ENCODE measurements at places on chromosomes 7 and 10. TPM values are rescaled to one million over a fixed set of nuclear protein-coding genes. Genes with fewer than 3 reads are reported as not detected.
A peak's percentile ranks its signal among the peaks of the same experiment; 100 is the strongest.

DNA sequence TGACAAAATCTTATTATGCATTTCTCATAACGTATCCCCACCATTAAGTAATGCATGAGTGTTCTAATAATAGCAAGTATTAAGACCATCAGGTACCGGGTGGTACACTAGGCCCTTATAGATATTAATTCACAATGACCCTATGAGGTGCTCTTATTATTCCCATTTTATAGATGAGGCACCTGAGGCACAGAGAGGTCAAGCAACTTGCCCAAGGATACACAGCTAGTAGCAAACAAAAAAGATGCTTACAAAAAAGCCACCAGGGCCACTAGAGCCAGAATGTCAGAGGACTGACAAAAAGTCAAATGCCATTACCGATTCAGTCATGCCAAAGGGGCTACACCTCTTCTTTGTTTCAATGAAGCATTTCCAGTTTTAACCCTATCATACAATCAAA lies 5.9 kb downstream of the RSU1 start:
- H3K27ac ChIP-seq, result peak overlapping the region; percentile 7
- H3K36me3 ChIP-seq, result peaks cover 6% of the 10 kb centered on the region
- H3K4me3 ChIP-seq, result no peak overlapping the region
- peaks cover 43% of the 10 kb centered on the region for H3K4me1 ChIP-seq

GRCh38 chr7:22952306-22953015 lies 61.5 kb downstream of the HYCC1 start:
- H3K4me1 ChIP-seq, result no peaks in the 10 kb centered on the region
- H3K27me3 ChIP-seq, result no peaks in the 10 kb centered on the region
- no peak overlapping the region for H3K4me3 ChIP-seq
- no peaks in the 10 kb centered on the region for H3K36me3 ChIP-seq
- no peak for DNase-seq

GRCh38 chr7:9504678-9505077 lies 1071.3 kb downstream of the NXPH1 start:
- H3K27me3 ChIP-seq, result no peaks in the 10 kb centered on the region
- no peak for DNase-seq
- H3K36me3 ChIP-seq, result no peaks in the 10 kb centered on the region
- no peak overlapping the region for H3K27ac ChIP-seq

DNA sequence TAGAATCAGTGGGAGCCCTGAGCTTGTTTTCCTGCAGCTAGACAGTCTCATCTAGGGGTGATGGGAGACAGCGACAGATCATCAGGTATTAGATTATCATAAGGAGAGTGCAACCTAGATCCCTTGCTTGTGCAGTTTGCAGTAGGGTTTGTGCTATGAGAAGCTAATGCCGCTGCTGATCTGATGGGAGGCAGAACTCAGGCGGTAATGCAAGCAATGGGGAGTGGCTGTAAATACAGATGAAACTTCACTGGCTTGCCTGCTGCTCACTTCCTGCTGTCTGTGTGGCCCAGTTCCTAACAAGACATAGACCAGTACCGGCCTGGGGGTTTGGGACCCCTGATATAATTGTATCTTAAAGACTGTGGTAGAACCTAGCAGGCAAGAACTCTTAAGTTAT lies 17.6 kb downstream of the NRBF2 start:
- H3K4me3 ChIP-seq, result no peak overlapping the region
- no peaks in the 10 kb centered on the region for H3K36me3 ChIP-seq
- no peak overlapping the region for H3K27ac ChIP-seq
- no peak for DNase-seq

TUBB8 gene
- total RNA-seq, result not detected

TAS2R3 gene
- not detected for total RNA-seq

OR13A1 gene
- total RNA-seq, result not detected

GRCh38 chr7:19984231-19984632 lies 210.8 kb upstream of the TMEM196 start:
- H3K4me1 ChIP-seq, result no peaks in the 10 kb centered on the region
- no peaks in the 10 kb centered on the region for H3K27me3 ChIP-seq
- H3K27ac ChIP-seq, result no peak overlapping the region
- no peak overlapping the region for H3K4me3 ChIP-seq
- H3K36me3 ChIP-seq, result no peaks in the 10 kb centered on the region
- DNase-seq, result no peak

DNA sequence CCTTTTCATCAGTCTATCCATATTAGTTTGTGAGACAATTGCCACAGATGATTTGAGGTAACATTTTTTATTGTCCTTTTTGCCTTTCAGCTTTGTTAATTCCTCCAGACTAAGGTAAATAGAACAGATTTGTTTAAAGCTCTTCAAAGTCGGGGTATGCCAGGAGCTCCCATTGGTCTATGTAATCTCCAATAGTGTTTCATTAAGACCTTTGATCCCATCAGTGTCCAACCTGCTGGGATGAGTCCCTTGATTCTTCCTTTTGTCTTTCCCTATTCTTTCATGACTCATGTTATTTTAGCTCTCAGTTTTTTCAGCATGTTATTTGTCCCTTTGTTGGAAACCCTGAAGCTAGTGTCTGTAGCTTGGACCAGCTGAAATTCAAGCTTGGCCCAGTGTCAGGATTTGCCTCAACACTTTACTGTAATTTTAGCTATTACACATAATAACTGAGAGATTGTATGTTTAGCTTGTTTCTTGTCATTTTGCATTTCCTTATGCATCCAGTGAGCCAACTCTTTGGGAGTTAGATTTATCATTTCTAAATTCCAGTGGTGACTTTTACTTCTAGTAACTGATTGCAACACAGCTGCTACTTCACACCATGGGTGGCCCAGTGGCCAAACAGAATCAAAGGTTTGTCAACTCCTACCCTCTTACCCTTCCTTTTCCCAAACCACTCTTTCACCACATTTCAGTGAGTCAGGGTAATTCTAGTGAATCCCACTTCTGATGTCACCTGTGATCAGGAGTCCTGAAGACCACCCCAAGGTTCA lies 15.3 kb downstream of the AGBL3 start:
- no peaks in the 10 kb centered on the region for H3K27me3 ChIP-seq
- no peak for DNase-seq
- H3K36me3 ChIP-seq, result no peaks in the 10 kb centered on the region

DNA sequence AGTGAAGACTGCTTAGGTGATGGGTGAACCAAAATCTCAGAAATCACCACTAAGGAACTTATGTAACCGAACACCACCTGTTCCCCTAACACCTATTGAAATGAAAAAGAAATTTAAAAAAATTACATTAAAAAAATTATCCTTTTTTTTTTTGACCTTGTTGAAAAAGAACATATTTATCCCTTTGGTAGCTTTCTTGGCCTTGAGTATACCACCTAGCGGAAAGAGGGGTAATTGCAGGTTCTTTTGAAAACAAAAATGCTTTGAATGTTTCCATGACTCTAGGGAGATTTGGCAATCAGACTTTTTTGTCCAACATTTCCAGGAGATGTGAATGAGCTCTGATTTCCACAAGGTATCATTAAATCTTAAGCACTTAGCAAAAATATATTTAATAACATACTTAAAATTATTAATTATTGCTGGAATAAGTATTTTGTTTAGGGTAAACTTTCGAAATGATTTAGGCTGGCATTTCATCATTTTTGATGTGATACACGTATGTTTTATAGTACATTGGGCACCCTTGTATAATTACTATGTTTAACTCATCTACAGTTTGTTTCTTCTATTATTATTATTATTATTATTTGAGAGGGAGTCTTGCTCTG lies 47.0 kb upstream of the ELMO1 start:
- DNase-seq, result no peak
- H3K27me3 ChIP-seq, result no peaks in the 10 kb centered on the region
- no peaks in the 10 kb centered on the region for H3K36me3 ChIP-seq
- no peak overlapping the region for H3K4me3 ChIP-seq

- H3K27me3 ChIP-seq, result no peaks in the 10 kb centered on the region
- H3K27ac ChIP-seq, result no peak overlapping the region
- no peak overlapping the region for H3K4me3 ChIP-seq
- no peaks in the 10 kb centered on the region for H3K36me3 ChIP-seq
Measured at GRCh38 chr10:76675951-76676587, 961.5 kb downstream of the KCNMA1 start.

DNA sequence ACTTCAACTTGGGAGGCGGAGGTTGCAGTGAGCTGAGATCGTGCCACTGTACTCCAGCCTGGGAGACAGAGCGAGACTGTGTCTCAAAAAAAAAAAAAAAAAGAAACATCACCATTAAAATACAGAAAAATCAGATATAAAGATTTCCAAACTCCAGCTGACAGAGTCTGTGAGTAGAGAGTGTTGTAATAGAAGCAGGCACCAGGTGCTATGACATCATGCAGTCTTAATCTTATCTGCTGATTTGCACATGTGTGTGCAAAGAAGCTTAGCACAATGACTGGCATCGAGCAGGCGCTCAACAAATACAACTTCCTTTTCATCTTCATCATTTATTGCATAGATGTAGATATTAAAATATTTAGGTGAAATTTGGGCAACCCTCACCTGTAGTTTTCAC lies 92.2 kb downstream of the PRKCQ start:
- peaks cover 5% of the 10 kb centered on the region for H3K27me3 ChIP-seq
- DNase-seq, result no peak
- H3K4me1 ChIP-seq, result no peaks in the 10 kb centered on the region
- no peak overlapping the region for H3K27ac ChIP-seq
- H3K36me3 ChIP-seq, result no peaks in the 10 kb centered on the region

SLC13A1 gene
- not detected for total RNA-seq

PLCE1 gene
- total RNA-seq, result 42.1 TPM

DNA sequence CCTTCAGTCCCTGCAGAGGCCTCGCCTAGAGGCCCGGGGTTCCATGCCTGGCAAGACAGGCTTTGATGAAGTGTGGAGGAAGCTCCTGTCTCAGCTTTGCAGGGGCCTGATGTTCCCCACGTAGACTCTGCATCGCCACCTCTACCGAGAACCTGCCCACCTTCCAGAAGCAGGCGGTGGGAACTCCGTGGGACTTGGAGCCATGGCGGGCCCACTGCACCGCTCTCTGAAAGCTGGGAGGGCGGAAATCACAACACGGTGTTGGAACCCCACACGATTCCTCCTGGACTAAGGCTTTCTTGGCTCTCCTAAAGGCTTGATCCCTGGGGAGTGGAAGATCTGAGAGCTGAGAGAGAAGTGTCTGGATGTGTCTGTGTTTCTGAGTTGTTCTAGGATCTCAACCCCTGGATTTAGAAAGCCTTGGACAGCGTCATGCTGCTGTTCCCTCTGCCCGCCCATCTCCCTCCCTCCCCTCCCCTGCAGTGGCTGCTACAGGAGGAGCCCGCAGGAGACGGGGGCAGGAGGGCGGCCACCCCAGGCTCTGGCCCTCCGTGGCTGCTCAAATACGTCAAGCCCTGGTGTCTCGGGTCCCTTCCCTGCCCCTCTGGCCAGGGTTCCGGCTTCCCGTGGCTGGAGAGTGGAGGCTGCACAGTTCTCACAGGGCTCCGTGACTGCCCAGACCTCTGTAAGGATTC lies 79.7 kb downstream of the VIPR2 start:
- H3K27ac ChIP-seq, result peak overlapping the region; percentile 52
- peak; percentile 66 for DNase-seq
- no peaks in the 10 kb centered on the region for H3K36me3 ChIP-seq
- H3K4me1 ChIP-seq, result peaks cover 28% of the 10 kb centered on the region
- H3K27me3 ChIP-seq, result no peaks in the 10 kb centered on the region

DNA sequence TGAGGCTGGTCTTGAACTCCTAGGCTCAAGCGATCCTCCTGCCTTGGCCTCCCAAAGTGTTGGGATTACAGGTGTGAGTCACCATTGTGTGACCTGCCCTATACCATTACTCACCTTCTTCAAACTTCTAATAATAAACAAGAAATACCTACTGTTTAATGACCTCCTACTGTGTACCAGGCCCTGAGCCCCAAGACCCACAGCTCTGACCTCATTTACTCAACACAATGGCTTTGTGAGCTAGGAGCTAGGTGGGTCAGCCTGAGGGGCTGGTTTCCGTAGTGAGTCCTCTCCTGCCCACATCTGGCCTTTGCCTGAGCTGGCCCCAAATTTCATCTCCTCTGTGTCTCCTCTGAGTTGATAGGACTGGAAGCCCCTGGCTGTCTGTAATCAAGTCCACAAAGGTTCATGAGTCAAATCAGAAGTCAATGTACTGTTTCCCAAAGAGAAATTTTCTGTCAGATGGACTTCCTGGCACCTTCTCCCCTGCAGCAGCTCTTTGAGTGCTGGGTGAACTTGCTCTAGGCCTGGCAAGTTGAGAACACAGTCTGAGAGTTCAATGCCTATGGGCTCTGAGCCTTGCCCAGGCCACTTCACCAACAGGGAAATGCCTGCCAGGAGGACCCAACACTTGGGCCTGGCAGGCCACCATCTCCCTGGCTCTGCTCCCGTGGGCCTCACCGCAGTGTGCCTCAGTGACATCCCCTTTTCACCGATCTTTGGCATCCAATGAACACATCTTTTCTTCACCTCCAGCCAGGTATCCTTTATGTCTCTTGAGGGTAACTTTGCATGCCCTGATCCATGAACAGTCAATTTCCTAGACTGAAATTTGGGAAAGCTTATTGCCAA lies 24.0 kb downstream of the NEURL1 start:
- H3K4me1 ChIP-seq, result peaks cover 9% of the 10 kb centered on the region
- H3K4me3 ChIP-seq, result no peak overlapping the region
- no peak for DNase-seq

- no peak for DNase-seq
- H3K36me3 ChIP-seq, result no peaks in the 10 kb centered on the region
- H3K4me1 ChIP-seq, result no peaks in the 10 kb centered on the region
- H3K27ac ChIP-seq, result no peak overlapping the region
- no peak overlapping the region for H3K4me3 ChIP-seq
Measured at GRCh38 chr7:153522261-153522660, 529.9 kb upstream of the DPP6 start.

- H3K36me3 ChIP-seq, result no peaks in the 10 kb centered on the region
- H3K4me1 ChIP-seq, result no peaks in the 10 kb centered on the region
- H3K27ac ChIP-seq, result no peak overlapping the region
- peaks cover 21% of the 10 kb centered on the region for H3K27me3 ChIP-seq
- no peak overlapping the region for H3K4me3 ChIP-seq
Measured at GRCh38 chr7:155210356-155210755, 87.3 kb upstream of the INSIG1 start.

- DNase-seq, result no peak
- H3K4me1 ChIP-seq, result no peaks in the 10 kb centered on the region
- no peak overlapping the region for H3K4me3 ChIP-seq
- H3K27ac ChIP-seq, result no peak overlapping the region
Measured at GRCh38 chr7:28044825-28045224, 135.8 kb downstream of the JAZF1 start.

- no peaks in the 10 kb centered on the region for H3K27me3 ChIP-seq
- peaks cover 7% of the 10 kb centered on the region for H3K4me1 ChIP-seq
- H3K36me3 ChIP-seq, result no peaks in the 10 kb centered on the region
- H3K27ac ChIP-seq, result no peak overlapping the region
Measured at GRCh38 chr10:20596065-20596755, 300.9 kb downstream of the NEBL start.

CHRM2 gene
- total RNA-seq, result 82.4 TPM

DNA sequence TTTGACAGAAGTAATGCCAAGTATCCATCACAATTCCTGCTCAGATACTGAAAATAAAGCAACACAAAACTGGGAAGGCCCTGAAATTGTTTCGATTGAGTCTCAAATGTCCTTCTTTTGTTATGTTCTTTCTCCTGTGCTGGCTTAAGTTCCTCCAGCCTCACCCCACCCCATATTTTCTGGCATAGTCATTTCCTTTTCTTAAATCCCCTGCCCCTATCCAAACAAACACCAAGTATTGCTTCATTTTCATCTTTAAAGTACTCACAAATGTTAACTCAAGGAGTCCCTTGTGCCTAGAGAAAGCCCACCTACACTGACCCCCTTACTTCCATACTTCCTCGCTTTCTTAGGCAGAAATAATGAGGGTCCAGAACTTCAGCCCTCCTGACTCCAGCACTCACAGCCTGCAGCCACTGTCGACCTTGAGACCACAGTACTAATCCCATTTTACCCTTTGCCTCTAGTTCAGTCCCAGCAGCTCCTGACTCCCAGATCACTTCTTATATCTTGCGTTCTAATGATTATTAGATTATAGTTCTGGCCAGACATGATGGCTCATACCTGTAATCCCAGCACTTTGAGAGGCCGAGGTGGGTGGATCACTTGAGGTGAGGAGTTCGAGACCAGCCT lies 73.2 kb upstream of the ST8SIA6 start:
- no peaks in the 10 kb centered on the region for H3K4me1 ChIP-seq
- no peak overlapping the region for H3K4me3 ChIP-seq
- no peaks in the 10 kb centered on the region for H3K36me3 ChIP-seq
- peak overlapping the region; percentile 3 for H3K27ac ChIP-seq
